ENCODE measurements at places on chromosomes 16 and 17. TPM values are rescaled to one million over a fixed set of nuclear protein-coding genes. Genes with fewer than 3 reads are reported as not detected.

GJD3 gene
- total RNA-seq = not detected

PRR11 gene
- 66.6 TPM for total RNA-seq

- DNase-seq = no peak
Measured at GRCh38 chr17:77555741-77556291, 402.7 kb upstream of the TNRC6C start.

DNA sequence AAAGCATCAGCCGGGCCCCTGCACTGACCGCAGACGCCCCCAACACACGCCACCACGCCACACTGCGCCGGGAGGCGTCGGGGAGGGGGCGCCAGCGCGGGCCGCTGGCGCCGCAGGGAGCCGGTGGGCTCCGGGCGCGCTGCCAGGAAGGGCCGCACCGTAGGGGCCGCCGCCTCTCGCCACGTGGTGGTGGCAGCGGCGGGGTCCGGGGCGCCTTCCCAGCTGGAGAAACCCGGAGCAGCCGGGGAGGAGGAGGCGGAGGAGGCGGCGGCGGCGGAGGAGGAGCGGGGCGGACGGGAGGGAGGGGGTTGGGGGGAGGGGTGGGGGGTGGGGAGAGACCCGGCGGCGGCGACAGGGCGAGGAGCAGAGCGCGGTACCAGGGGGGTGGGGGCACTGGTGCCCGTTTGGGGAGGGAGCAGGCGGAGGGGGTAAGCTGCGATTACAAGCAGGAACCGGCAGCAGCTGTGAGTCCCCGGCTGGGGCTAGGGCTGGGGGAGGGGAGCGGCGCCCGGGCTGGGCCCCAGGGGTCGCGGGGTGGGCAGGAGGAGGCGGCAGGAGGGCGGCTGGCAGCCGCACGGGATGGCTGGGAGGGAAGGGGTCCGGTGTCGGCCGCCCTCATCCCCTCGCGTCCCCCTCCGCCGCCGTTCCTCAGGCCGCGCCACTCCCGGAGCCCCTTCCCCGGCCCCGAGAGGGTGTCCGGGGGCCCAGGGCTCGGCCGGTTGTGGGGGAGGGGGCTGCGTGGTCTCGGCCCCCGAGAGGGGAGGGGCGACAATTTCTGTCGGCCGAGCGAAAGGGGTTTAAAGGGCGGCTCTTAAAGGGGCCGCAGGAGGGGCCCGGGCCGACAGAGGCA lies at the start of gene TBKBP1:
TBKBP1 (plus strand) TSS at position 431 of the 850 bp plus-strand sequence. CDS start 1,952 bp downstream, outside the sequence.
- peak; percentile 66 for DNase-seq

- no peak for DNase-seq
Measured at GRCh38 chr17:28864991-28865849, 10.4 kb downstream of the ERAL1 start.

- DNase-seq = peak; percentile 88
Measured at GRCh38 chr17:3693829-3694231, 2.1 kb downstream of the P2RX5 start.

DNA sequence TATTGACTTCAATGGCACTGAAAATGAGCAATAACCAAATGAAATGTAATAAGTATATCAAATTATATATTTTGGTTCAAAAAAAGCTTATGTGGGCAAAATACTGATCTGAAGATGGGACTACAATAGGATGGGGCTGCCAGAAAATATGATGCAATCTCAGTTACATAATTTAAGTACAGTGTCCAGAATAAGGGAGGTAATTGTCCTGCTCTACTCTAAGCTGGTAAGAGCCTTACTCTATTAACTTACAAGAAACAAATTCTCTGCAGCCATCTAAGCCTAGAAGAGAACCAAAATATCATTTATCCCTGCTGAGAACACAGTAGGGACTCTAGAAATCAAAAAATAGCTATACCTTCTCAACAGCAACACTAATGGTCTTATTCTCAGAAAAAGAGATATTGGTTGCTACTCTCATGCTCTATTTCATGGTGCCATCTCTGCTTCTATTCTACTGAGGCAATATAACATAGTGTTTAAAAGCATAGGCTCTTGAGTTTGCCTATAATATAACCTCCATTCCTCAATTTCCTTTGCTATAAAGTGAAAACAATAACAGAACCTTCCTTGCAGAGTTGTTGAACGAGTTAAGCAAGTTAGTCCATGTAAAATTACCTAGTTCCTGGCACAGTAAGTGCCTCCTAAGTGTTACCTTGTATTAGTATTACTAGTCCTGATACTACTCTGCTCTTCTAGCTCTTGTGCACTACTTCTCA lies 19.9 kb downstream of the NQO1 start:
- no peak for DNase-seq

GRCh38 chr17:67474081-67474661 lies 97.1 kb downstream of the PITPNC1 start:
- no peak for DNase-seq

DNA sequence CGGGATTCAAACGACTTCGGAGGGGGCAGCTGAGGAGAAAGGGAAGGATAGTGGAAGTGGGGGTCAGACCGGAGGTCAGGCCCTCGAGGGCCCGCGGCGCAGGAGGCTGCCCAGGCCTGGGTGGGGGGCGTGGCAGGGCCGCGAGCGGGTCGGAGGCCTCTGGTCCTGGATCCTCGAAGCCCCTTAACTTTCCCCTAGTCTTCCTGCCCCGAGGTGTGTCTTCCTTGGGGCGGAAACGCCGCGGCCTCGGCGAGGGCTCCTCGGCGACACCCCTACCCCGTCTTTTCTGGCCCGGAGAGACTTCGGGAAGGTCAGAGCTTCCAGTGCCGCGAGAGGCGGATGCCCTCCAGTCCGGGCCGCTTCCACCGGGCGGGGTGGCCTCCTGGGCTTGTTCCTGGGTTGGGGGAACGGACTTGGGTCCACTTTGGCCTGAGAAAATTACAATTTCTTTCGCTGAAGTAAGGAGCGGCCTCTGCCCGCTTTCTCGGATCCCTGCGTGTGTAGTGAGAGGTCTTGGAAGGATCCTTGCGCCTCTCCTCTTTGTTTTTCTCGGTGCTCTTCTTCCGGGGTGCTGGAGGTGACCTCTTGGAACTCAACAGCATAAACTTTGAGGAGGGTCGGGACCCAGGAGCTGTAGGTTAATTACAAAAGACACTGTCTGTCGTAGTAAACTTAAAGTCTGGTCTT lies 491 bp downstream of the IST1 start:
- DNase-seq = peak; percentile 30

DNA sequence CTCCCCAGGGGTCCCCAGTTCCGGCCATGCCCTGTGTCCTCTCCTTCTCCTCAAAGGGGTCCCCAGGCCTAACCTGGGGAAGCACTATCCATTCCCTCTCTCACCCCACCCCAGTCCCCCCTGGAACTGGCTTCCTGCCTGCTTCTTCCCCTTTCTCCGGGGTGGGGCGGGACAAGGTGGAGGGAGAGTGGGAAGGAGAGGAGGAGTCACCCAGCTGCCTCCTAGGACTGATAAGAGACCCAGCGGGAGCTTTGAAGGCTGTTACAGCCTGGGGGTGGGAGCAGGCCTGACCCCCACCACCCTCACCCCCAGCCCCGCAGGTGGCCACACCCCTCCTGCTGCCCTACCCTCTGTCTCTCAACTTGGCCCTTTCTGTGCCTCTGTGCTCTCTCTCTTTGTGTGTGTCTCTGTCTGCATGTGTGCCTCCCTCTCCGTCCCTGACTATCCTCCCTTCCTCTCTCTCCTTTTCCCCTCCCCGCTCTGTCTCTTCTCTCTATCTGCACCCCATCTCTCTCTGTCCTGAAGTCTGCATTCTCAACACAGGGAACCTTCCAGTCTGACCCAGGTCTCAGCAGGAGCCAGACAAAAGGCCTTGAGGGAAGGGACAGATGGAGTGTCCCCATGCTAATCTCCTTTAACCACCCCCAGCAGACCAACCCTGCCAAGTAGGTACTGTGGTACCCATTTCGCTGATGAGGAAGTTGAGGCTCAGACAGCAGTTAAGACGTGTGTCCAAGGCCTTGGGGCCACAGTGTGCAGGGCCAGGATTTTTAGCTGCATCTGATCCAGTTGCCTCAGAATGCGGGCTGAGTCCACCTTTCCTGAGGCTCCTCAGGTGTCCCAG lies 66.1 kb downstream of the RAB11FIP4 start:
- no peak for DNase-seq

DNA sequence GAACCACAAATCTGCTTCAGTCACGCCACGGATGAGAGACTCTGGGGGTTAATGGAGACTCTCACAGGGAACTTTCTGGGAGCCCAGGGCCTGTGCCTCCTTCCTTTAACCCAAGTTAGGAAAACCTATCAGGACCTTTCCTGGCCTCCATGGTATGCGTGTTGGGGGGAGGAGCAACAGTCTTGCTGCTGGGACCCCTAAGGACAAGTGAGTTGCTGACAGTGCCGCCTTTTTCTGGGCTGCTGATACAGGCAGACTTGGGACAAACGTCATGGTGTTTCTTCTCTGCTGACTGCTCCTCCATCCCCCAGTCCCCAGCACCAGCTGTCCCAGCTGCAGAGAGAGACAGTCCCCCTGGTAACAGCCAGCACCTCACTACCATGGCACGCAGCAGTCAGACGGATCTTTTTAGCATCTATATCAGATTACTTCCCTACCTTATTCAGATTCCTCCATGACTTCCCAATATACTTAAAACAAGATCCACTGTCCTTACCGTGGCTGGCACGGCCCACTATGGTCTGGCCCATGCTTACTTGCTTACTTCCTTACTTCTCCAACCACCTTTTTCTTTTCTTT lies 6.5 kb downstream of the DPEP2NB start:
- DNase-seq = no peak

- DNase-seq = peak; percentile 61
Measured at GRCh38 chr16:4767872-4768548, 1.0 kb upstream of the ZNF500 start.

DNA sequence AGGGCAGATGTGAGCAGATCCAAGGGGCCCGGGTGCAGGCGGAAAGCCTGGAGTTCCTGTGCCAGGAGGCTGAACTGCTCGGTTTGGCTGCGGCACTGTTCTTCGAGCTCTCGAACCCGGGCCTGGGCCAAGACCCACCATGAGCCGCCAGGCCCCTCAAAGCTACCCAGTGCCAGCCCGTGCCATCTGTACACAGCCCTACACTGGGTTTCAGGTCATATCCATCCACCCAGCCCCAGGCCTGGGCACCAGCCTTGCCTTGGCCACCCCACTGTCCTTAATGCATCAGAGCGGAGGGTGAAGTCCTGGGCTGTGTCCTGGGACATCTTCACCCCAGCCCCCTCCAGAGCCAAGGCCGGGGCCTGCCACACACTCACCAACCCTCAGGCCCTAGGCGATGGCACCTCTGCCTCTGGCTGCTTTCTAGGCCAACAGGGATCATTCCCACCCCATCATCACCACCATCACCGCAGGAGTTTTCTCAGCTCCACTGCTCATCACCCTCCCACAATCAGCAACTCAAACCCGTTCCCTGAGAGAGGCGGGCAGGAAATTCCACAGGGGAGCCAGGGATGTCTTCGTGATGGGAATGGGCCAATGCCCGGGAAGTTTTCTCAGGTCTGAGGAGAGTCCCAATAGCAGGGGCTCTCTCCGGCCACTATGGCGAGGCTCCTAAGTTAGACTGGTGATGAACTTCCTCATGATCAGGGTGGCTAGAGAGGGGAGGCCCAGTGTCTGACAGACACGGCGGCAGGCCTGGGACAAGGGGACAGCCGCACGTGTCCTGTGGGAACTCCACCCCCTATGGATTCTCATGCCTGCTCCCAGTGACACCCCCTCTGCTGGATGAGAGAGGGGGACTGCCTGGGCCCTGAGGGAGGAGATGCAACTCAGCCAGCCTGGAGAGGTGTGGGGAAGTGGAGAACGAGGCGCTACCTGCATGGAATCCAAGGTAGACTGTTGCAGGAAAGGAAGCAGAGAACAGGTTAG lies 9.1 kb downstream of the TSPOAP1 start:
- no peak for DNase-seq

DNA sequence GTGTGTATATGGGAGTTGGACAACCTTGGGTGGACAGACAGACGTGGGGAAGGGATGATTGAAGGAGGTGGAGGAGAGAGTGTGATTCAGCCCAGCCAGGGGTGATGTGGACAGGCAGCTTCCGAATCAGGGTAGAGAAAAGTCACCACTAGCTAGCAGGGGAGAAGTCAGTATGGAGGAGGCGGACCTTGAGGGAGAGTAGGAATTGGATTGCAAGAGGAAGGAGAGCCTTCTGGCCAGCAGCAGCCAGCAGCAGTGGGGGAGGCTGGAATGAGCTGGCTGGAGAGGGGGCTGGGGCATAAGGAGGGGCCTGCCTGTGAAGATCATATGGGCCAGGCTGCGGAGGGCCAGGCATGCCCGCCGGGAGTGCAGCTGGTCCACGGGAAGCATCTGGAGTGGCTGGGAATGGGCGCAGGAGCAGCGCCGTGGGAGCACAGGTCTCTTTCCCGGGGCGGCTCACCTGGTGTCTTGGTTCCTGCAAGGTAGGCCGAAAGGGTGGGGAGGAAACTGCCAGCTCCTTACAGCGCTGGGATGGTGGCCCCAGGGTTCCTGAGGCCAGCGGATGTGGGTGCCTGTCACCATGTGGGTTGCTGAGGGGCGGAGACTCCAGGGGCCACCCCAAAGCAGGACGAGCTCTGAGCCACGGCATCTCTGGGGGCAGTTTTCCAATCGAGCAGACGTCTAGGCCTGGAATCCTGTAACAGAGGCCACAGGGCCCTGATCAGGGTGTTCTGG lies 235.3 kb downstream of the SEC14L1 start:
- DNase-seq = peak; percentile 91

DNA sequence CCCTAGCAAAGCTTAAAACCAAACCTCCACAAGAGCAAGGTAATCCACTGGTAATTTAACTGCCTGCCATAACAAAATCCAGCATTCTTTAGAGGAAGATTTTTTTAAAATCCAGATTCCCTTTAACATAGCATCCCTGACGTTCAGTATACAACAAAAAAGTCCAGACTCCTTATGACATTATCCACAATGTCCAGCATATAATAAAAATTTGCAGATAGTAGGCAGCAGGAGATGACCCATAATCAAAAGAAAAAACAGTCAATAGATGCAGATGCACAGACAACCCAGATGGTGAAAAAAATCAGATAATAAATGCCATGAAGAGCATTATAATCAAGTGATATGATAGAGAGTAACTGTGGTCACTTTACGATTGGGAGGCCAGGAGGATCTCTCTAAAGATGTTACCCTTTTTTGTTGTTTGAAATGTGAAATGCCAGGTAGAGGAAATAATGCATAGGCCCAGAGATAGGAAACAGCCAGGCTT lies 33.2 kb downstream of the MRC2 start:
- no peak for DNase-seq

DNA sequence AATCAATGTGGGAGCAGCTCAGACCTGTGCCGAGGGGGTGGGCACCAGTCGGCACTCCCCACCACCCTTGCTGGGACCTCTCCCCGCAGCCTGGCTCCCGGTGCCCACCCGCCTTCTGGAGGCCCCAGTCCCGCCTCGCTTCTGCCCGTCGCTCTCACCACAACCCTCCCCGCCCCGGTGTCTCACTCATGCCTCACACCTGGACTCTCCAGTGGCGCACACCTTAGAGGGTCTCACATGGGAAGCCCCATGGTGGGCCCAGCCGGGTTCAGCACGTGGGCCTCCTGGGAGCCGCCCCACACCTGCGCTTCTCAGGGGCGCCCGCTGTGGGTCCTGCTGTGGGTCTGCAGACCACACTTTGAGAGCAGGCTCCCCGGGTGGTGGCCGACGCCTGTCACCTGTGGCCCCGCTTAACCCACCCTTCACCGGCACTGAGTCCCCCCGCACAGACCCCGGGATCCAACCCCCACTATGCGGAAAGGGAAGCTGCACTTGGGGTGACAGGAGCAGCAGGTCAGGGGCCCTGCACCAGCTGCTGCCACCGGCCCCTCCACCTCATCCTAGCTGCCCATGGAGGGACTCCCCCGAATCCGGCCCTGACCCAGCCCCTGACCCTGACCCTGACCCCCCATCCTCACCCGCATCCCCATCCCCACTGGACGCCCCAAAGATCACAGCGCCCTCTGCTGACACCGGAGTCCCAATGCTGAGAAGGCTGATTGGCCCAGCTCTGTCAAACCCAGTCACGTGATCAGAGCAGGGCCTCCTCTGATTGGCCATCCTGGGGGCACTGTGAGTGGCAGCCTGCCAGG lies 27.4 kb upstream of the SLC38A10 start:
- peak; percentile 71 for DNase-seq
